ENCODE measurements at places on chromosomes 5 and 9.

DNA sequence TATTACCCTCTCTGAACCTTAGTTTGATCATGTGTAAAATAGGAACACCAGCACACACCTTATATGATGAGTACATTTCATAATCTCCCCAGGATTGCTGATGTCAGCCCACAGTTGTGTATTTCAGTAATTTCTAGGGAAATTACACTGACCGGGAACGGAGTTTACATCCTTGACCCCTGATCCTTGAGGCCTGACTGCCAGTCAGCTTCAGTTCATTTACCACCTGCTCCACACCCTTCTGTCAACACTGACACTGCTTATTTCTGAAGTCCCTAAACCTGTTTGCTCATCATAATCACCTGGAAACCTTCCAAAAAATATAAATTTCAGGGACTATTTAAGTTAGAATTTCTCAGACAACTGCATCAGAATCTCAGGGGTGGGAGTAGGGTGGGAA is 55.3 kb downstream of the ZNF622 start:
- no peak for DNase-seq
- no peak overlapping the region for H3K4me3 ChIP-seq
- H3K27ac ChIP-seq, result no peak overlapping the region
- no peaks in the 10 kb centered on the region for H3K27me3 ChIP-seq
- H3K4me1 ChIP-seq, result no peaks in the 10 kb centered on the region

- peak overlapping the region; percentile 95 for H3K4me3 ChIP-seq
- DNase-seq, result peak; percentile 92
- H3K36me3 ChIP-seq, result no peaks in the 10 kb centered on the region
- peaks cover 27% of the 10 kb centered on the region for H3K4me1 ChIP-seq
Observed at GRCh38 chr5:81750308-81751008, 439 bp downstream of the SSBP2 start.

GRCh38 chr5:80799041-80799440 is 144.3 kb upstream of the DHFR start:
- DNase-seq, result no peak
- H3K4me3 ChIP-seq, result no peak overlapping the region
- peaks cover 10% of the 10 kb centered on the region for H3K36me3 ChIP-seq

- H3K27me3 ChIP-seq, result no peaks in the 10 kb centered on the region
- no peak overlapping the region for H3K27ac ChIP-seq
- no peak for DNase-seq
- H3K4me1 ChIP-seq, result peaks cover 25% of the 10 kb centered on the region
- no peak overlapping the region for H3K4me3 ChIP-seq
Observed at GRCh38 chr5:157821822-157822622, 36.9 kb downstream of the CLINT1 start.

GRCh38 chr9:69496846-69497450 is 171.9 kb downstream of the ENTREP1 start:
- peaks cover 5% of the 10 kb centered on the region for H3K4me1 ChIP-seq
- no peaks in the 10 kb centered on the region for H3K27me3 ChIP-seq
- no peaks in the 10 kb centered on the region for H3K36me3 ChIP-seq
- no peak overlapping the region for H3K27ac ChIP-seq
- DNase-seq, result no peak
- H3K4me3 ChIP-seq, result no peak overlapping the region

DNA sequence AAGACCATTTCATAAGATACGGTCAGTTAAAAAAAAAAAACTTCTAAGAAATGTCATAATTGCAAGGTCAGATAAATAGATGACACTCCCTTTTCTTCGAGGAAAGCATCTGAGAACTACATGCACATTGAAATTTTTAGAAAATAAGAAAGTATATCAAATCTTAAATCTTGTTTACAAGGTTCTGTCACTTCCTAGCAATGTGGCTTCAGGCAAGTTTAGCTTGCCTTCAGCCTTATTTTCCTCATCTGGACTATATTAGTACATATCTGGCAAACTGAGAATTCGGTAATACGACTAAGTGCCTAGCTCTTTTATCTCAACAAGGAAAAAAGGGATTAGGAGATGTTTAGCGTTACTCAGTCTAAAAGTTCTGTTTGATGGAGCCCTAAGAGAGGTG is 32.5 kb upstream of the OR2K2 start:
- no peak overlapping the region for H3K27ac ChIP-seq
- H3K36me3 ChIP-seq, result peaks cover 19% of the 10 kb centered on the region
- no peak overlapping the region for H3K4me3 ChIP-seq
- no peaks in the 10 kb centered on the region for H3K4me1 ChIP-seq
- DNase-seq, result no peak

DNA sequence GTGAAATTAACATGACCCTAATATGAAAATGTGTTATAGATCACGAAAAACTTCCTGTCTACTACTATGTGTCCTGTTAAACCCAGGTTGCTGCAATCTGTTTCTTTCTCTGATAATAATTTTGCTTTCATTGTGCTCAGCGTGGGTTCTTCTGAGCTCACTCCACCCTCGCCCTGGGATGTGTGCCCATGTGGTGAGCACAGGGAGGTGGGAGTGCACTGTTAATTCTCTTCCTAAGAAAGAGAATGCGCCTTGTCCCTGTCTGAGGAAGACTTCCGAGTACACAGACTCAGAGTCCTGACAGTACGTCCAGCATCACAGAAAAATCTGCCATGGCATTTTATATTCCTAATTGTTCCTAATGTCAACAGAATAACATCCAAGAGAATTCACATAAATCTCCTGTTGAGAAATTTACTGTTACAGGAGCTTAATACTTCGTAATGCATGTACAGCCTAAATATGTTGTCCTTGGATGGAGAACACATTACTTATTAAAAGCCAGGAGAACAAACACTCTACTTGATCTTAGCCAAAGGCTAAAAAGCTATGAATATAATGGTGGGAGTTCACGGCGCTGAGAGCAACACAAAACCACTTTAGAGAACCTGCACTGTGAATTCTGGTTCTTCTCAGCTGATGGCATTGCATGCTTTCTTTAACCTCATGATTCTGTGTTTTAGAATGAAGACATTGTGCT is 102.6 kb downstream of the PDE4D start:
- H3K27me3 ChIP-seq, result no peaks in the 10 kb centered on the region
- no peak overlapping the region for H3K4me3 ChIP-seq
- H3K4me1 ChIP-seq, result no peaks in the 10 kb centered on the region
- no peak overlapping the region for H3K27ac ChIP-seq
- DNase-seq, result no peak

DNA sequence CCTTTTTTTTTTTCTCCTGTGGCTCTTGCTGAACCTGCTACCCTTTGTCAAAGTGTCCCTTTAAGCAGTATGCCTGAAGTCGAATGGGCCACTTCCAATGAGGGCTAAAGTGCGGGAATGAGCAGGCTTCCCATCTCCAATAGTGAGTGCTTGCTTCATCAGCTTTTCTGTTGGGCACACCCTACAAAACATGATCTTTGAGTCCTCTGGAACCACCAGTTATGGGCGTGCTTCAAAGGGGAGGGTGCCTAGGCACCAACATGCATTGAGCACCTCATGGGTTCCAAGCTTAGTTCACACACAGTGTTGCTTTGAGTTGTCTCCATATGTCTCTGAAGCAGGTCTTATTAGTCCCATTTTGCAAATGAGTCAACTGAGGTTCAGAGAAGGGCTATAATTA is 132.8 kb upstream of the CPEB4 start:
- no peaks in the 10 kb centered on the region for H3K36me3 ChIP-seq
- no peaks in the 10 kb centered on the region for H3K27me3 ChIP-seq
- no peaks in the 10 kb centered on the region for H3K4me1 ChIP-seq
- no peak overlapping the region for H3K4me3 ChIP-seq

DNA sequence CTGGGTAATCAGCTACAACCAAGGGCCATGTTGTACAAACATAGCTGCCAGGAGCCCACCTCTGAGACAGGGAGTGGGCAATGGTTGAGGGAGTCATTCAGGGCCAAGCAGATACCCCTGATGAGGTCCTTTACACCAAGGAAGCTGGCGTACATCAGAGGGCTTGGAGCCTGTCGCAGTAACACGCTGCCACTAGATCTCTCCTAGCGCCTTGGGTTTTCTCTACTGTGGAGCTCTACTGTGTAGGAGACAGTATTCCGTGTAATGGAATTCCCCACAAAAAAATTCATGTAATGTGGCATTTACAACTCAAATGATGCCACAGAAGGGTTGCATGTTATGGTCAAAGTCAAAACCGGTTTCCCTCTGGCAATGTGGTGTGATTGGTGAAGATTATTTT is 41.4 kb upstream of the CRB2 start:
- H3K27ac ChIP-seq, result no peak overlapping the region
- peaks cover 15% of the 10 kb centered on the region for H3K4me1 ChIP-seq
- H3K4me3 ChIP-seq, result no peak overlapping the region
- DNase-seq, result no peak

GRCh38 chr5:158756871-158757270 is 342.8 kb downstream of the EBF1 start:
- H3K27ac ChIP-seq, result no peak overlapping the region
- no peak for DNase-seq
- H3K36me3 ChIP-seq, result no peaks in the 10 kb centered on the region
- H3K4me3 ChIP-seq, result no peak overlapping the region
- H3K4me1 ChIP-seq, result no peaks in the 10 kb centered on the region
- H3K27me3 ChIP-seq, result no peaks in the 10 kb centered on the region

GRCh38 chr5:73908846-73909245 is 282.9 kb downstream of the ARHGEF28 start:
- H3K27ac ChIP-seq, result no peak overlapping the region
- H3K27me3 ChIP-seq, result no peaks in the 10 kb centered on the region
- no peak overlapping the region for H3K4me3 ChIP-seq
- no peak for DNase-seq
- no peaks in the 10 kb centered on the region for H3K4me1 ChIP-seq

- H3K27ac ChIP-seq, result no peak overlapping the region
- DNase-seq, result no peak
- H3K27me3 ChIP-seq, result no peaks in the 10 kb centered on the region
- peaks cover 2% of the 10 kb centered on the region for H3K4me1 ChIP-seq
- H3K36me3 ChIP-seq, result no peaks in the 10 kb centered on the region
Observed at GRCh38 chr5:68303754-68304420, 88.3 kb downstream of the PIK3R1 start.

DNA sequence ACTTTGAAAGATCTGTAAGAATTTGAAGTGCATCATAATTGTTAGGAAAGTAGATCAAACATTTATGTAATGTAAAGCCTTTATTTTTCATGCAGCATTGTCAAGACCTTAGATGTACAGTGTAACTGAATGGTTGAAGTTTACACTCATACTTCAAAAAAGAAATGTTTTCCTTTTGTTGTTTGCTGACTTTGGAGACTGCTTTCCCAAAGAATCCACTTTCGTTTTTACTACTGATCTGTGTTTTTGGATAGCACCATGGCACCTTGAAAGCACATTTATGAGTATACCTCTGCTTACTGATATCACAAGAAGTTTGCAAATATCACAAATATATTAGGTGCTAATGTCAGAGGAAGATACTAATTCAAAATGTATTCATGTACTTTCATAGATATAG is 50.0 kb downstream of the PIP5K1B start:
- no peak for DNase-seq
- peaks cover 12% of the 10 kb centered on the region for H3K4me1 ChIP-seq
- H3K27ac ChIP-seq, result no peak overlapping the region
- H3K36me3 ChIP-seq, result no peaks in the 10 kb centered on the region
- H3K4me3 ChIP-seq, result no peak overlapping the region
- H3K27me3 ChIP-seq, result no peaks in the 10 kb centered on the region

DNA sequence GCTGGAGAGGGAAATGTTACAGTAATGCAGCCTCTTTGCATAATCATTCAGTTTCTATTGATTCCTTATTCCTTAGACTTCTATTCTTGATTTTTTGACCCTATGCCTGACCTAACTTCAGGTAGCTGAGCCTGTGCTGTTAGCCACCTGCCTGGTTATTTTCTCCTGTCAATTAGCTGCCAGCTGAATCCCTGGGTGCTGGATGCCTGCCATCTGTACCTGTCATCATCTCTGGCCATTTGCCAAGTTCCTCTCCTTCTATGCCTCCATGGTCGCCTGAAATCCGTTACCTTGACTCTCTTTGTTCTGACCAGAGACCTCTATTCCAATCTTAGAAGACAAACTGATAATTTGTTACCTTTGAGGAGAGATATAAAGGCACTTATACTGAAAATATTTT is 178.3 kb downstream of the CAVIN4 start:
- no peaks in the 10 kb centered on the region for H3K27me3 ChIP-seq
- H3K27ac ChIP-seq, result no peak overlapping the region
- no peak for DNase-seq
- H3K4me1 ChIP-seq, result no peaks in the 10 kb centered on the region

DNA sequence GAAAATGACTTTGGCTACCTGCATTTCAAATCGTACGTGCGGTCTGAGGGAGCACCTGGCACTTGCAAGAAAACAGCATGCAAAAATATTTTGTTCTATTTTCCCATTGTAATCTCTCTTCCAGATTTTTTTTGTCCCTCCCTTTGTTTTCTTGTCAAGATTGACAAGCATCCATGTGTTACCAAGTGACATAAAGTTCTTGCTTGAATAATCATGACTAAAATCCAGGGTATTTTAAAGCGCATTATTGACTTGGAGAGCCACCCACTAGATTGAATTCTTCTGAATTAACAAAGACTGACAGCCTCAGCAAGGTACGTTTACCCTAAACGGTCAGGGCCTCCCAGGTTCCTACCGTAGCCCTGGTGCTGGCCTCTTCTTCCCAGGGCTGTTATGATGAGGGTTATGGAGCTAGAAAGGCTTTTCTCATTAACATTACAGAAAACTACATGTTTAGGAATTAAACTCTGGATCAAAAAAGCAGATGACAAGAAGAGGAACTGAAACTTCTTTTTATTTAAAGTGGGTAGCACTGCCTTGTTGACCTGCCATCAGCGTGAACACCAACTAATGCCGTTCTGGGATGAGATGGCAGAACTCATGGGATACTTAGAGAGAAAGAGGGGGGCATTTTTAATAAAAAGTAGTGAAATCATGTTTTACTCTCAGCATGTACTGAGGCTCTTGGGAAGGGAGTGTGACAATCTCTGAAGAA is 297.0 kb downstream of the EFNA5 start:
- DNase-seq, result no peak
- H3K27ac ChIP-seq, result no peak overlapping the region
- no peaks in the 10 kb centered on the region for H3K4me1 ChIP-seq
- no peak overlapping the region for H3K4me3 ChIP-seq
- no peaks in the 10 kb centered on the region for H3K27me3 ChIP-seq

- no peak overlapping the region for H3K4me3 ChIP-seq
- no peaks in the 10 kb centered on the region for H3K4me1 ChIP-seq
- no peaks in the 10 kb centered on the region for H3K27me3 ChIP-seq
- no peak for DNase-seq
Observed at GRCh38 chr5:120092649-120093048, 371.5 kb upstream of the PRR16 start.

DNA sequence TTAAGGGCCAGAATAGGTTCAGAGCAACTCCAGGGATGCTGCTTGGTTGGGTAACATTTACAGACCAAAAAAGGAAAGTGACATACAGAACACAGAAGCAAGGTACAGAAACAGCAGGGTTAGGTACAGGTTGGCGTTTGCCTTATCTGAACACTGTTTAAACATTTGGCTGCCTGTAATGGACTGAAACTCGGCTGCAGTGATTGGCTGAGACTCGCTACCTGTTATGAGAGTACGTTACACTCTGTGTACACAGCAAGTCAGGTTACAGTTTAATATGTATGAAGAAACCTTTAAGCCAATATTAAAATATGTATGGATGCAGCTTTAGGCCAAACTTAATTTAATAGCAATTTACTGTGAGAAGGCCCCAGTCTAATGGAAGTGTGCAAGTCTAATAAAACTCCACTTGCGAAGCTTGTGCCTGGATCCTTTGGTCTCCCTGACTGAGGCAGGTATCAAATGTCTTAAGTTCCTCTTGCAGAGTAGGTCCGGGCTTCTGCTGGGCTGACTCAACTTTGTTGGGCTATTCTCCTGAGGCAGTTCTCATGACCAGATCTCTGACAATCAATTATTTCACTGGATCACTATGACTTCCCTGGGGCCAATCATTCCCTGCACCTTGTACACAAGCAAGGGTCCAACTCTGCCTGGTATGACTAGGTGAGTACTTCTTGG is 204.9 kb downstream of the ZNF462 start:
- H3K27ac ChIP-seq, result no peak overlapping the region
- no peaks in the 10 kb centered on the region for H3K36me3 ChIP-seq
- H3K4me3 ChIP-seq, result no peak overlapping the region
- DNase-seq, result no peak

Data from upper lobe of left lung (tissue), 6 donors.